ENCODE measurements at places on chromosomes 2 and 18.

GRCh38 chr2:136764452-136765255, 691 bp upstream of the THSD7B start:
- no peak for DNase-seq

DNA sequence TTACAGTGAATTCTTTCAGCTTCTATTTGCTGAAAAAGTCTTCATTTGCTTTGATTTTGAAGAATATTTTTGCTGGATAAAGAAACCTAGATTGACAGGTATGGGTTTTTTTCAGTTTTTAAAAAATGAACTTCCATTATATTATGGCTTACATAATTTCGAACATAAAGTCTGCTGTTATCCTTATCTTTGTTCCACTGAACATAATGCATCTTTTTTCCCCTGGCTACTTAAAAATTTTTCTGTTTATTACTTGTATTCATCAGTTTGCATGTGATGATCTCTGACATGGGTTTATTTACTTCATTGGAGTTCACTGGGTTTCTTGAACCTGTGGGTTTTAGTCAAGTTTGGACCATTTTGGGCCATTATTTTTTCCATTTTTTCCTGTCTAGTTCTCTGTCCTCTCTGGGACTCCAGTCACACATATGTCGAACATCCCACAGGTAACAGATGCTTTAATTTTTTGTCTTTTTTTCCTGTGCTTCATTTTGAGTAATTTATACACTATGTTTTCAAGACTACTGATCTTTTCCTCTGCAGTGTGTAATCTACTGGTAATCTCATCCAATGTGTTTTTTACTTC, 33.1 kb downstream of the SEC11C start:
- DNase-seq, result no peak

DNA sequence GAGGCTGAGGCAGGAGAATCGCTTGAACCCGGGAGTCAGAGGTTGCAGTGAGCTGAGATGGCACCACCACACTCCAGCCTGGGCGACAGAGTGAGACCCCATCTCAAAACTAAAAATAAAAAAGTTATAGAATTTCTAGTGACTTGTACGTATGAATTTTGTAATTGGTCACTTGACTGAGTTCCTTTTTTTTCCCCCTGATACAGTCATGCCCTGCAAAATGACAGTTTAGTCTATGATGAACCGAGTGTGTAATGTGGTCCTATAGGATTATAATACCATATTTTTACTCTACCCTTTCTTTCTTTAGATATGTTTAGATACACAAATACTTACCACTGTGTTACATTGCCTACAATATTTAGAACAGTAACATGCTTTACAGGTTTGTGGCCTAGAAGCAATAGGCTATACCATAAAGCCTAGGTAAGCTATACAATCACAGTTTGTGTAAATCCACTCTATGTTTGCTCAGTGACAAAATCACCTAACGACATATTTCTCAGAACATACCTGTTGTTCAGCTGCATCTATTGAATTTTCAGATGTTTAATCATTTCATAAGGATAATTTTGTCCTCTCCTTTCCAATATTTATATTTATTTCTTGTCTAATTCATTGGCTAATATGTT, 25.4 kb downstream of the SOCS6 start:
- no peak for DNase-seq

DNA sequence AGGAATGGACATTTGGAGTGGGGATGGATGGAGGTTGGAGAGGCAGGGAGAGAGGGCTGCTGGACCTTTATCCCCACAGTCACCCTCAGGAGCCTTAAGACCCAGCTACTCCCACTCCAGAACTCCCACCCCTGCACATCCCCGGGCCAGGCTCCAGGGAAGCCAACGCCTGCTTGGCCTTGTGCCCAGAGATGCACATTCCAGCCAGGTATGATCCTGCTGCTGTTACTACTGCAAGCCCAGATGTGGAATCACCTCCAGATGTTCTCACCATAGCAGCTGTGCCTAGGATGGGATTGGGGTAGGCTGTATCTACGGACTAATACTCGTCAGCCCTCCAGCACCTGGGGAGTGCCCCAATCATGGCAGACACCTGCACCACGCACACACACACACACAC, 71.7 kb downstream of the ZFP36L2 start:
- no peak for DNase-seq

- no peak for DNase-seq
Measured at GRCh38 chr2:186068139-186068801, 329.7 kb downstream of the FSIP2 start.

Data from effector CD8-positive, alpha-beta T cell (primary cell).